COR-L47 (cell line): ENCODE measurements at places on chromosomes 2 and 18.

- DNase-seq: no peak
These were observed 1480.0 kb downstream of the LRP1B start for GRCh38 chr2:140650825-140651224.

DNA sequence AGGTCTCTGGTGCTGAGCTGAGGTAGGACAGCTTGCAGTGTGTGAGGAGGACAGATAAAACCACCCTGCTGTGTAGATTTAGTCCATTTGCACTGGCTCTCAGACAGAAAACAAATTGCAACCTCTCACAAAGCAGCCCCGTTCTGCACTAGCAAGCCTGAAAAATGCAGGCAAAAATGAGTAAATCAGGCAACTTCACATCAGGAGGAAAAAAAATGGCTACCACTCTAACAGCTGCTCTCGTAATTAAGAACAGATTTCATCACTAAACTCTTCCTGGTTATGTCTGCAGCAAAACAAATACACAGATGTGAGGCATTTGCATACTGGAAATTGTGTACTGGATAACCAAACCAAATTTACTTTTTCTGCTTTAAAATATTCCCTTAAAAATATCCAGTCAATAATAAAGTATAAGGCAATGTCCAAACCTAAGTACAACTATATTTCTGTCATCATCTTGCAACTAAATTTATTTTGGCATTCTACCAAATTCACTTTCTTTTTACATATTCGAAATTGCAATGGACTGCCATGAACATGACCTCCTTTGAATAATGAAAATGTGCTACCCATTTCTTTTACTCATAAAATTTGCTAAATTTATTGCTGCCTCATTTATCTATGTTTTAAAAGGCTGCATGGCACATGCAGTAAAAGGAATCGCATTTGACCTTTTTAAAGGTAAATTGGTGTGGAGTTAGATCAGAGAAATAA lies 157.4 kb downstream of the AFF3 start:
- no peak for DNase-seq

DNA sequence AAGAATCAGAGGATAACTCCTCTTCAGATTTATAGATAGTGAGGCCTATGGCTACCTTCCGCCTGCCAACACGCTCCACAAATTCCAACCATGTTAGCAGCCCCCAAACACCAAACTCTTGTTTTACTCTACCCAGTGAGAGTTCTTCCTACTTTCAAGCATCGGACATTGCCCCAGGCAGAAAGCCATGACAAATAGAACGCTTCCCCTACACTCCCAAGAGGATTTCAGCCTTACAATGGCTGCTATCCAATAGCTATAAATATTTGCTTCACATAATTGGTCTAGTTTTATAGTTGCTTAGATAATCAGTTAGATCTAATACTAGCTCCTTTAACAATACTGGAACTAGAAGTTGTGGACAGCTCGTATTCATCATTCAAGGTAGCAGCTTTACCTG lies 503.4 kb upstream of the VRK2 start:
- DNase-seq: no peak

DNA sequence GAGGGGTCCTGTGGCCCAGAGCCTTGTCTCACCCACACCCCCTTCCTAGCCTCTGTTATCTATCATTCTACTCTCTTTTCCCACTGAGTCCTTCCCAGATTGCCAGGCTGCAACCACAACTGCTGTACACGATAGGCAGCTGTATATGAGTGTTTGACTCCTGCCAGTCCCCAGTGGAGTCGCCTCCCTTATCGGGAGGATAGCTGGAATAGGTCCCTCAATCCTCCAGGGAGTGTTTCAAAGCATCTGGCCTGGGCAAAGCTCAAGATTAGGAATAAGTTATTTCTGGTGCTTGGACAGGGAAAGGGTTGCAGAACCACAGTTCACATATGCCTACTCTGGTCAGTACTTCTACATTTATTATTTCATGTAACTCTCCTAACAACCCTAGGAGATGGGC lies 4.8 kb downstream of the MSGN1 start:
- no peak for DNase-seq

GRCh38 chr2:201433394-201433995 lies 17.8 kb downstream of the TRAK2 start:
- DNase-seq: no peak

GRCh38 chr2:218149848-218150440 lies 16.8 kb downstream of the CXCR1 start:
- DNase-seq: no peak

- DNase-seq: no peak
These were observed 74.3 kb upstream of the CCDC150 start for GRCh38 chr2:196565106-196565765.

GRCh38 chr2:144453486-144454158 lies 66.3 kb downstream of the ZEB2 start:
- DNase-seq: no peak

- DNase-seq: peak; percentile 42
These were observed 206.9 kb downstream of the ICOS start for GRCh38 chr2:204143216-204144014.

DNA sequence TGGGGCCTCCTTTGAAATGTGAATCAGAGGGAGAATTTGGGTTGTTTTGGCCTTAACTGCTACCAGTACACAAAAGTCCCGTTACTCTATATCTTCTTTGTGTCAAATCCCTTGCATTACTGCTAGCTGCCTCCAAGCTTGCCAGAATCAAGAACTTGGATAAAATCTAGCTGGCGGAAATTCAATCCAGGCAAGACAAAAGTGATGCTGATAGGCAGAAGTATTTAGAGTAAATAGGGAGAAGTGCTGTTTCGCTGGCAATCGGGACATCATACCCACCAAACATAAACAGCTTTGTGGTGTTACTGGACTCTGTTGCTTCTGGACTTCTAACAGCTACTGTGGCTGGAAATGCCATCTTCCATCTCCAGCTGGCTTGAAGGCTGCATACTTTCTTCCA lies 2.5 kb downstream of the IFIH1 start:
- no peak for DNase-seq

- DNase-seq: no peak
These were observed 98.1 kb downstream of the ANTXR1 start for GRCh38 chr2:69111076-69111475.

- DNase-seq: no peak
These were observed at the start of gene LOXHD1 for GRCh38 chr18:46657115-46657955. TSS of gene LOXHD1 (minus strand) at chr18:46657220. CDS start at chr18:46657033, 187 bp downstream.

DNA sequence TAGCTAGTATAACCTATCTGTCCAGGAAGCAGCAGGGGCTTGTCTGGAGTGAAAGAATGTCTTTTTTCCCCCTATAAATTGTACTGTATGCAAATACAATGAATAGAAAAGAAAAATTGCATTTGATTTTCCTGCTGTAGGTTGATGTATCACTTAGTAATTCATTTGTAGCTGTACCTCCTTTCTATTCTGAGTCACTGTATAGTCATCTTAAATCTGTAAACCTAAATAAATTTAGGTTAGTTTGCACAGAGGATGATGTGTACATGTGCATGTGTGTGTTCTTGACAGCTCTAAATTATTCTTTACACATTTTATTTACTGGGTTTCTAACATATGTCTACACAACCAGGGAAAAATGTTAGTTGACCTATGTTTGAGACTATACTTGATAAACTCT lies 478.7 kb upstream of the CNTNAP5 start:
- DNase-seq: no peak

- DNase-seq: no peak
These were observed 668.5 kb downstream of the TSN start for GRCh38 chr2:122423934-122424333.

- DNase-seq: no peak
These were observed 531.8 kb upstream of the ID2 start for GRCh38 chr2:8149985-8150539.

GRCh38 chr2:204790076-204790475 lies 244.8 kb downstream of the PARD3B start:
- no peak for DNase-seq

- no peak for DNase-seq
These were observed 39.8 kb upstream of the EVA1A start for GRCh38 chr2:75600461-75601011.

GRCh38 chr2:160301420-160301819 lies 101.3 kb upstream of the ITGB6 start:
- no peak for DNase-seq

DNA sequence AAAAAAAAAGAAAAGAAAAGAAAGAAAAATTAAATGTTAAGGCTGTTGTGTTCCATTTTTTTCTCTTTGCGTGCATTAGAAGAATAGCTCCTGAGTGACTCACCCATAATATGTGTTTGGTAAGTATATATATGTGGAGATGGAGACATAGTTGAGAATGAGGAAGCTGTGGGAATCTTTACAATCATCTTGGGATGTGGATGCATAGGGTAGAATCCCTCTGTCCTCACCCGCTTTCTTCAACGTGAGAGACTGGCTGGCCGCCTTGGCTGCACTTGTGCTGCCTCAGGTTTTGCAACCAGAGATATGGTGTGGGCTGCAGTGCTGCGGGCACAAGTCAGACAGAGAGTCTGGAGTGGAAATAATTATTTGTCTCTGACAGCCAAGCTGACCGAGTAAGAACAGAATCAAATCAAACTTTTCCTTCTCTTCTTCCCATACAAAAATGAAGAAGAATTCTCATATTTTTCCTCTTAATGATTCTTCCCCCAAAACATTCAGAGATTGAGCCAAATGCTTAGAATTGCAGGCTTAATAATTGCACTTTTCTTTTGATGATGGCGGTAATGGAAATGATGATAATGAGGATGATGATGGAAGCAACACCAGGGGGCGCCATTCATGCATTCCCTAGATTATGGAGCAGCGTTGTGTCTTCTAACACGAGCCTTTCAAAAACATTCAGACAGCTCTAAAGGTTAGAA lies 48.5 kb downstream of the SERPINB7 start:
- peak; percentile 11 for DNase-seq

GRCh38 chr2:120174963-120175581 lies 48.1 kb downstream of the TMEM185B start:
- DNase-seq: peak; percentile 13

- no peak for DNase-seq
These were observed 1.1 kb downstream of the CD28 start for GRCh38 chr2:203707530-203707929.

GRCh38 chr2:197232010-197232409 lies 78.6 kb downstream of the ANKRD44 start:
- no peak for DNase-seq

DNA sequence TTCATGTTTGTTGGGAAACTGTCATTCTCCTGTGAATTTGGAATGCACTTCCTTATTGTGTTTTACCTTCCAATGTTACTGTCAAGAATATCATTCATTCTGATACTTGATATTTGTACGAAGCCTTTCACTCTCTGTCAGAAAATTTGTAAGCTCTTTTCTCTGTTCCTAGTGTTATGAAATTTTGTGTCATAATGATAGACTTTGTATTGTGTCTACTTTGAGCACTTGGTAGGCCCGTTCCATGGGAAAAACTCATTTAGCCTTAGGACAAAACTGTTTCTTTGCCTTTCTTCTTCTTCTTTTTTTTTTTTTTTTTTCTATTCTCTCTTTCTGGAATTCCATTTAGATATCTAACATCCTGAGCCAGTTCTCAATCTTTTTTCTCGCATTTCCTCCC lies 52.0 kb upstream of the FAM124B start:
- no peak for DNase-seq

GRCh38 chr18:34760444-34760843 lies 50.3 kb downstream of the DTNA start:
- no peak for DNase-seq

- DNase-seq: no peak
These were observed 45.5 kb upstream of the MSH2 start for GRCh38 chr2:47357483-47357882.

DNA sequence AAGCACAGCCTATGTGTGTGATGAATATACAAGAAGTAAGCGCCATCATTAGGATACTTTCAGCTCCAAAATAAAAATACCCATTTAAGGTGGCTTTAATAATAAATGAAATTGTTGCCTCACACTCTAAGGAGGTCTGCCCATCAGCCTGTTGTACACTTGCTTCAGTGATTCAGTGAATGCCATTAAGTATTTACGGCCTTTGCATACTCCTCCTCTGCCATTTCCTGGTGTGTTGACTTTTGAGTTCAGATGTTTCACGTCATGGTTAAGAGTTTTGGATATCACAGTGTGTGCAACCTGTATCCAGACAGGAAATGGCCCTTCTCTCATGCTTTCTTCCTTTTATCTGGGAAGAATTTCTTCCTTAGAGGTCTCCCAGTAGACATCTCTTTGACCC lies 38.6 kb upstream of the SNORC start:
- DNase-seq: no peak

GRCh38 chr2:100614455-100615000 lies 51.7 kb downstream of the PDCL3 start:
- DNase-seq: no peak

GRCh38 chr2:929925-930324 lies 20.7 kb upstream of the SNTG2 start:
- DNase-seq: no peak

GRCh38 chr2:158317642-158318041 lies 138.9 kb downstream of the CCDC148 start:
- DNase-seq: no peak

DNA sequence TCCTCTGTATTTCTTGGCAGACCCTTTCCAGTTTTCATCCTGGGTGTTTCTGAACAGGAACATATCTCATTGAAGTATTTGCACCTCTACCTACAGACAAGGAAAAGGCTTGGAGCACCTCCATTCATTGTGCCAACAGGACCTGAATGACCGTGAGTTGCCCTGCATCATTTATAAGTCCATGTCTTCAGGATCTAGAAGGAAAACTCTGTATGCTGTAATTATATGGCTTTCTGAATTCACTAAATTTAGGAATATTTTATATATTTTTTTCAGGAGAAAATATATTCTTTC lies 402.3 kb upstream of the SLC14A2 start:
- no peak for DNase-seq

GRCh38 chr2:53960476-53960875 lies 10.3 kb downstream of the PSME4 start:
- DNase-seq: no peak

DNA sequence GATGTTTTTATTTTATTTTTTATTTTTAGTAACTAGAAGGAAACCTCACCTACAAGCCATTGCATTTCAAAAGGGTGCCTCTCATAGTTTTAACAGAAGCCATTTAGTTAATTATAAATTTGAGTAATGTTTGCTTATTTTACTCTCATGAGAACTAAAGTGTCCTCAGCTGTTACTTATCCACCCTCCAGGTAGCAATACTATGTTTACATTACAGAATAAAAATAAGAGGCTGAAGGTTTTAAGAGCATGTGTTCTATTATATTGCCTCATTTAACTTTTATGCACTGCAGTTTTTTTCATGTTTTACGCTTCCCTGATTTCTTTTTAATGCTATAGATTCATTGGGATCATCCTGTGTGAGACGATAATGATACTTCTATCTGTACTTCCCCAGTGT lies 235.5 kb downstream of the THSD7B start:
- no peak for DNase-seq

DNA sequence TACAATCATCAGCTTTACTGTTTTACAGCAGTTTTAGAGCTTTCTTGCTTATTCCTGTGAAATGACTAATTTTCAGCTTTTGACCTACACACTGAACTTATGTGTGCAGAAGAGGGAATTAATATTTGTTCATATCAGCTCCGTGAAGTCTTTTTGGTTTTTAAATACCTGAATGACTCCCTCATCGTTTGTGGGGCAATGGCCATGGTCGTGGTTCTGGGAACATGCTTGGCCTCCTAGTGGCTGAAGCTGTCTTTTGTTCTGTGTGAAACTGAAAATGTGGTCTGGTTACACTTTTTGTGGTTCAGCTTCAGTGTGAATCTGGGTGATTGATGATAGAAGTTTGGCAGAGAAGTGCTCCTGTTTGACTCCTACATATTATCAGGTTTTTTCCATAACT lies 408.1 kb downstream of the THSD7B start:
- no peak for DNase-seq
